ENCODE measurements at places on chromosomes 7 and 10.

- no peak for DNase-seq
Observed at GRCh38 chr7:85070967-85071628, 115.8 kb downstream of the SEMA3D start.

GRCh38 chr7:76302347-76303201 lies at the start of gene HSPB1:
Gene HSPB1 (plus strand): TSS chr7:76302673. CDS start chr7:76302713, 40 bp downstream.
- DNase-seq: peak; percentile 51

DNA sequence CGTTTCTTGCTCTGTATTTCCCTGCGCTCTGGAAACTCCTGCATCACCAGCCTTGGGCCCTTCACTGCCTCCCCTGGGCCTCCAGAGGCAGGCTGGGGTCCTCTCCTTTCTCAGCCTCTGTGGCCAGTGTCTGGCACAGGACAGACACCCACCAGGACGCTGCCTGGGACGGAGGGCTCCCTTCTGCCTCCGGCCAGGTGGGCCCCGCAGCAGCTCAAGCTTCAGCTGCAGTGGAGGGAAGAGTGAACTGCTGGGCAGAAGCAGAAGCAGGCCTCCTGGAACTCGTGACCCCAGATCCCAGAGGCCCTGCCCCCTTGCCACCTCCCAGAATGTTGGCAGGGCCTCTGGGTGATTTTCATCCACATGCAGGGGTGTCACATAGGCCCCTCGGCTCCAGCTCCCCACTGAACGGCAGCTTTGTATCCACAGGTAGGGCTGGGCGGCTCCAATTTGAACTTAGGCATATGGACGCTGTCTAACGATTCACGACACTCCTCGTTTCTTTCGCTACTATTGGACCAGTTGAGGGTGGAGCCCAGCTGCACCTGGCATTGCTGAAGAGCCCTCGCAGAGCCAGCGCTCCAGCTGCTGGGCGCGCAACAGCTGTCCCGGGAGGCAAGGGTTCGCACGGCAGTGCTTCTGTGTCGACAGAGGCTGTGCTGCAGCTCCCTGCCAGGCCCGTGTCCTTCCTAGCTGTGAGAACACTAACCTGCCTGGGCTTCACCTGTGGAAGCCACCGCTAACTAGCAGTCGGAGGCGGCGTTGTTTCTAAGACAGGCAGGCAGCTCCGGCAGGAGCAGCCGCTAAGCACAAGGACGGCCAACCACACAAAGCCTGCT lies 18.4 kb upstream of the GPR146 start:
- DNase-seq: no peak

GRCh38 chr10:99619851-99620710 lies at the start of gene SLC25A28:
Gene SLC25A28 (minus strand): TSS chr10:99620439. CDS start chr10:99620335, 104 bp downstream.
- DNase-seq: peak; percentile 85

DNA sequence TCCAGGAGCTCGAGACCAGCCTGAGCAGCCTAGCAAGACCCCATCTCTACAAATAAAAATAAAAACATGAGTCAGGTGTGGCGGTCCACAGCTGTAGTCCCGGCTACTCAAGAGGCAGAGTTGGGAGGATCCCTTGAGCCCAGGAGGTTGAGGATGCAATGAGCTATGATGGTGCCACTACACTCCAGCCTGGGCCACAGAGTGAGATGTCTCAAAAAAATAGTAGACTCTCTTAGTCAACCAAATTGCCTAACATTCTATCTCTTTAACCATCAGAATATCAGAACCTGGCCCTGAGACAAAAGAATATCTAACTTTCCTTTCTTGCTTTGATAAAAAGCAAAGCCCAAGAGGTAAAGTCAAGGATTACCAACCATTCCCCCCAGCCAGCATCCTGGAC lies 35.0 kb upstream of the CUX1 start:
- DNase-seq: no peak

DNA sequence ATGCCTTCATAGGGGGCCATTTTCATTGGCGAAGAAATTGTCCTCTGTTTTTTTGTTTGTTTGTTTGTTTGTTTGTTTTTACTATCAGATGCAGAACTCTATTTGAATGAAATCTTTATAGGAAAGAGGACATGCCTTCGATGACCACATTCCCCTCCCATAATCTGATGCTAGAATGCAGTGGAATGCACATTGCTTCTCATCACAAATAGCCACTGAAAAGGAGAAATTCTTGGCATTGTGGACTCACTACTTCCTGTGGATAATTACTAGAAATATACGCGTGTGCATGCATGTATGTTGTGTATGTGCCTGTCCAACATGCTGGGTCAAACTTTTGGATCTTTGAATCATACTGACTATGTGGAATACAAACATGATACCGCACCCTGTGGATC lies 70.5 kb upstream of the SFMBT2 start:
- DNase-seq: no peak

GRCh38 chr7:139737221-139738100 lies 40.3 kb downstream of the HIPK2 start:
- no peak for DNase-seq

DNA sequence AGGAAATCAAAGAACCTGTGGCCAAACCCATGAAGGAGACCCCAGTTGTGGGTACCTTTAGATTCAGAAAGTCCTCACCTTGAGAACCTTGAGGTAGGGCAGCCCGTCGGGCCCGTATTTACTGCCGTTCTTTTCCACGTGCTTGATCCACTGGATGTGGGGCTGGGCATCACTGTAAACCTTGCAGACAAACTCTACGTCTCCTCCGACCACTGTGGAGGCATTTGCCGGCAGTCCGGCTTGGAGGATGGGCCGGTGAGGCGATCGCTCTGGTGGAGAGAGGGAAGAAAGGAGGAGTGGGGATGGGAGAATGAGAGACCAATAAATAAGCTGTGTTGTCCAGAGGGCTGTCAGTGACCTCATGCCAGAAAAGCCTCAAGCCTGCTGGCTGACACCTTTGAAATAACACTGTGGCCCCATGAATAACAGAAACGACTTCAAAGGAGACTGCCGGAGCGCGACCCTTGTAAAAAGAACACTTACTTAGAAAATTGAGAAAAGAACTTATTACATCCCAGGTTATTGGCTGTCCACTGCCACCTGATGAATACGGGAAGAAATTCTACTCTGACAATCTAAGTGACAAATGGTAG lies 78.2 kb downstream of the FGFR2 start:
- no peak for DNase-seq

DNA sequence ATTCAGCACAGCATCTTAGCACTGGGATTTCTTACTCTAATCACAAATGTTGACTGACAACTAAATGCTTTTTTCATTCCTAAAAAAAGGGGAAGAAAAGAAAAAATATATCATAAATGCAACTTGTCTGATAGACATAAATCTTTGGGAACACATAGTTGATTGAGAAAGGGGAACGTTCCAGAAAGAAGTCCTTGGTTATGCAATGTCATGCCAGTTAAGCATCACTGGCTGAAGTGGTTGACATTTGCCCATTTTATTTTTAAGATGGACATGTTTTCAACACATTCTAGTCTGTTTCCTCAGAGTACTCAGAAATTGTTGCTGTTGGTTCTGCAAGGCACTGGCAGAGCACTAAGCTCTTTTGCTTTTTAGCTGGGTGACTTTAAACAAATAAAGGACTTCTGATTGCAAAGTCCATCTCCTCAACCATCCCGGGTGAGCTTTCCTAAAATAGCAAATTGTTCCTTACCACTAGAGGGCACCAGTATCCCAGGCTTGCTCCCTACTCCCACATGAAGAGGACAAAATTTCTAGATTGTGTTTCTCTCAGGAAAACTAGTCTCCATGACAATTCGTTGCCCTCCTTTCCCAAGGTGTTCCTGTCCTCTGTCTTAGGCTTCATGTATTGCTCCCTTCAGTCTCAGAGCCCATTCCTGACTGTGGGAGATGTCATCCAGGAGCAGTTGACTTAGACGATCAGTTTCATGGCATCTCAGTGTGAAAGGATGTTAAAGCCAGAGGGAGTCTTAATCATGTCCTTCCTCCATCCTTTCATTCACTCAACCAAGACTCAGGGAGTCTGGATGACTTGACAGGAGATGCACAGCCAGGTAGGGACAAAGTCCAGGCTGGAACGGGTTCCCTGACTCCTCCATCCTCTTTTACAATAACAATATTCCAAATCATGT lies 23.9 kb downstream of the OPALIN start:
- DNase-seq: no peak

DNA sequence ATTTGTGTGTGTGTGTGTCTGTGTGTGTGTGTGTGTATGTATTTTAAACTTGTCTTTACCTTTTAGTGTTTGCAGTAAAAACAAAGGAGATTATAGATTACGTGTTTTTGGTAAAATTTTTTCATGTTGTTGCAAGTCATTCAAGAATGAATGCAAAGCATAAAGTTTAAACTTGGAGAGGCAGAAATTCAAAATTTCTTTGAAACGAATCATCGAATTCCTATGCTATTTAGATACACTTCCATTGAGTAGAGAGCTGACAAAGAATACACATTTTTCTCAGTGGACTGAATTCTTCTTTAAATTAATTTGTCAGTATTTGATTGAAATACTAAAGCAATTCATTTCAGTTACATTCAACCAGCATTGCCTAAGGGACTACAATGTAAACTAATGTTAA lies 66.0 kb upstream of the HDAC9 start:
- DNase-seq: no peak

GRCh38 chr7:74037609-74038008 lies 9.6 kb downstream of the ELN start:
- DNase-seq: no peak

DNA sequence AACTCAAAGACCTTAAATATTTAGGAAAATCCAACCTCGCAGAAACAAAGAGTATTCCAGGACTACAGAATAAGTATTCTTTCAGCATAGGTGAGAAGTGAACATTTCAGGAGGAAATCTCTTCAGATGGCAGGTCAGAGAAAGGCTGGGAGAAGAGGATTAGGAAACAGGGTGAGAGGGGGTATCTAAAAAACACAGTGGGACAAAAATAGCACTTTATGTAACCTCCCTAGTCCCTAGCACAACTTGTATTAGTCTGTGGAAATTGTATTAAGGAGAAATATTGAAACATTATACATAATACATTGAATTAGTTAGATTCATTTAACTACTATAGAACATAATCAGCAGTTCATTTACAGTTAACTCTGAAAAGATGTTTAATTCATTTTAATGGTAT lies 192.3 kb downstream of the CACNB2 start:
- DNase-seq: no peak

DNA sequence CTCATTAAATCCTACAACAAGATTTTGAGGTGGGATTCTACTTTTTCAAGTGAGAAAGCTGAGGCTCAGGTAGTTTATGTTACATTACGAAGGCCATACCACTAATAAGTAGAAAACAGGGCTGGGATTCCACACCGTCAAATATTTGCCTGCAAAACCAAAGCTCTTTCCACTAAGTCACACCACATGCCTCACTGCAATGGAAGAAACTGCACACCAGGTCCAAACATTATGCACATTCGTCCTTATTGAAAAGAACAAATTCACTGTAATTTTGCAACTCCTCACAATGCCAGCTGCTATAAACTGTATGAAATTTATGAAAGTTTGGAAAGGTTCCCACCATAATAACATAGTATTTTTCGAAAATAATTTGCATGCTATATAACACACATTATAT lies 66.5 kb downstream of the DGKB start:
- DNase-seq: no peak

- no peak for DNase-seq
Observed at GRCh38 chr10:32413513-32413912, 32.4 kb upstream of the CCDC7 start.

DNA sequence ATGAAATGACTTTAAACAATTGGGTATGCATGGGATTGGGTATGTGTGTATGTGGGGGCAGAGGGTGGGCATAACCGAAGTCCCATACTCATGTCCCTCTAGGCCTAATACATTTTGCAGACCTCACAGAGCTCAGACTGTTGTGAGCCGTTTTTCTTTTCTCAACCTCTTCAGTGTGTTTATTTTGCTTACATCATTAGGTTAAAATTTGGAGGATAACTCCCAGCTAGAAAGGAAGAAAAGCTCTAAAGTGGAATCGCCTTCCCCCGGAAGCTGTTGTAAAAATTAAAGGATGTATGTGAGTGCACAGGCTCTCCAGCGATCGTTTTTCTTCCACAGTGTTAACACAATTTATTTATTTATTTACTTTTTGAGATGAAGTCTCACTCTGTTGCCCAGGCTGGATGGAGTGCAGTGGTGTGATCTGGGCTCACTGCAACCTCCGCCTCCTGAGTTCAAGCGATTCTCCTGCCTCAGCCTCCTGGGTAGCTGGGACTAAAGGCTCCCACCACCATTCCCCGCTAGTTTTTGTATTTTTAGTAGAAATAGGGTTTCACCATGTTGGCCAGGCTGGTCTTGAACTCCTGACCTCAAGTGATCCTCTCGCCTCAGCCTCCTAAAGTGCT lies 1.5 kb upstream of the H2AZ2 start:
- DNase-seq: no peak

- DNase-seq: no peak
Observed at GRCh38 chr7:120052884-120053382, 220.0 kb upstream of the KCND2 start.

GRCh38 chr10:110840225-110840922 lies 31.4 kb upstream of the PDCD4 start:
- DNase-seq: no peak

DNA sequence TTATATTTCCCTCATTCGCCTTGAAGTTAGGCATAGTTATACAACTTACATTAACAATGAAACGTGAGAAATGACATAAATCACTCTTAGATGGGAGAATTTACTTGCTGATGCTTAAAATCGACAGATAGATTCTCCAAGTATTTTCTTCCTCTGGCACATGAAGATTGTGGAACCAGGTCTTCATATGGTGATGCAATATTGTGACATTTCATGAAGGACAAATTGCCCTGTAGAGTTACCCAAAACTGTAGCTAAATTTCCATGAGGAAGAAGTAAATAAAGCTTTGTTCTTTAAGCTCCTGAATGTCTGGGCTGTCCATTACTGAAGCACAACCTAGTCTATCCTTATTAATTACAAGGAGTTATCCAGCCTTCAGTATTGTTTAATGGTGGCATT lies 353.1 kb downstream of the THSD7A start:
- no peak for DNase-seq

GRCh38 chr10:121539786-121540185 lies 58.5 kb downstream of the FGFR2 start:
- DNase-seq: no peak

- no peak for DNase-seq
Observed at GRCh38 chr7:1474736-1475135, 15.5 kb upstream of the MICALL2 start.

DNA sequence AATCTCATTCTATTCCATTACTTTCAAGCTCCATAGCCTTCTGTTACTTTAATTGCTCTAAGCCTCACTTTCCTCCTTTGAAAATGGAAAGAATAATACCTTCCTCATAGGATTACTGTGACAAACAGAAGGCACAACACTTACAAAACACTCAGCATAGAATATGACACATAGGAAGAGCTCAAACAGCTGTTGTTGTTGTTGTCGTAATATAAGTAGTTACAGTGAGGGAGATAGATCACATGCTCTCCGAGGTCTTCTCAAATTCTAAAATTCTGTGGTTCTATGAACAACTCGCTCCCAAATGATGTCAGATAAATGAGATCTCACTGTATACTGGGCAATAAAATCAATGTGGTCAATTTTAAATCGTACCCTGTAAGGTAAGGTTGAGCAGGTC lies 1049.3 kb upstream of the C7orf33 start:
- DNase-seq: no peak

DNA sequence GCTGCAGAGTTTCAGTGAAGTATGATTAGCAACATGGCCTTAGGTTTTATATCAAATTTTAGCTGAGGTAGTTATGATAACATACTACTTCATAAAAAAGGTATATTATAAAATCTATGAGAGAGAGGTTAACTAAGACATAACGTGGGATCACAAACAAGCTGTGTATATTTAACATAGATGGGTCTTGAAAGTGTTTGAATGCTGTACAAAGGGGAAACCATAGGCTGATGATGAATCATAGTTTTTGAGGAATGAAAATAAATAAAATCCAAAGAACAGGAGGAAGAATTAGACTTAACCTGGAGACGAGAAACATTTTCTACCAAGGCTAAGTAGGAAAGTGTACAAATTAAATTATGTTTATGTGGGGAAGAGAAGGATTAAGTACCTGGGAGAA lies 119.0 kb downstream of the GNAI1 start:
- no peak for DNase-seq

Data from activated CD8-positive, alpha-beta memory T cell treated with anti-CD3 and anti-CD28 coated beads for 1 hour (primary cell).